Fibroblast of the conjunctiva (primary cell): ENCODE measurements at places on chromosomes 1 and 21.

- no peak for DNase-seq
Measured at GRCh38 chr1:107362468-107363140, 221.8 kb downstream of the NTNG1 start.

- no peak for DNase-seq
Measured at GRCh38 chr1:3271866-3272265, 182.6 kb upstream of the ARHGEF16 start.

DNA sequence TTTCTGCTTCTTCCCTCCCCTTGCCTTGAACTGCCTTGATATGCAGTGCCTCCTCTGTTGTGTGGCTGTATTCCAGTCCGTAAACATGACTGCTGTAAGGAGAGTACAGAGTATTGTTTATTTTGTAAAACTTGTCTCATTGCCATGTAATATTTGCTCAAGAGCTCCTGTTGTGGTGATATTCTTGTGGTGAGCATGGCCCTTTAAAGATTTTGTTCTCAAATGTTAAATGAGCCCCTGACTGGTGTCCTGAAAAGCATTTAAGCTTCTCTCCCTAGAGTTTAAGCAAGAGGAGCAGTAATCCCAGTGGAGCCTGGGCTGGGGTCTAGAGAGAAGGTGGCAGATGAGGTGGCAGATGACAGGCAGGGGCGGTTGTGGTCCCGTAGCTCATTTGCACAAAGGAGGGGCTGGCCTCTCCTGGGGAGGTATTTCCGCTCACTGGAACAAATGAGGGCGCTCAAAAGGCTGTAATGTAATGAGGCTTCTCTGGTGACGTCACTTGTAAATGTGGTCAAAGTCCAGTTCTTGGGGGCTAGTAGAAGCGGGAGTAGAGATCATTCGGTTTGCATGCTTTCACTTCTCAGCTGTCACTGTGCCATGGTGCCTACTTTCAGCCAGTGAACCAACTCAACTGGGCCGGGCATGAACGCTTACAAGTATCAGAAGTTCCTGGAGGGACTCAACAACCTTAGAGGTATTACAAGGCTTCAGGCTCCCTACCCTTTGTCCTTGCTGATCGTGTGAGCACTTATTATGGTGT, 46.0 kb upstream of the MACF1 start:
- DNase-seq: no peak

DNA sequence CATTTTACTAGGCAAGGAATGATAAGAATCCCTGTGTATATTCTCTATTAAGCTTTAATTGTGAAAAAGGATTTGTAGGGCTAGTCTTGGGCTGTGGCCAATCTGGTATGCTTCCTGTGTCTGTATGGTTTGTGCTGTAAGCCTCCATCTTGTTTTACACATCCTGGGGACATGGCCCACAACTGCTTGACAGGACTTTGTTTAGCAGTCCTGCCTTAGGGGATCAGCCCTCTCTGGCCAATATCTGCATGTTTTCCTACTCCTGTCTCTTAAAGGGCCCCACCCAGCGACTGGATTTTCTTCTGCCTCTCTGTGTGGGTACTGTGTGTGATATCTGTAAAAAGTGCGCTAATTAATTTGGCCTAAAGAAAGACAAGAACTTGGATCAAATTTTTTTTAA, 813.2 kb downstream of the PLA2G4A start:
- no peak for DNase-seq

DNA sequence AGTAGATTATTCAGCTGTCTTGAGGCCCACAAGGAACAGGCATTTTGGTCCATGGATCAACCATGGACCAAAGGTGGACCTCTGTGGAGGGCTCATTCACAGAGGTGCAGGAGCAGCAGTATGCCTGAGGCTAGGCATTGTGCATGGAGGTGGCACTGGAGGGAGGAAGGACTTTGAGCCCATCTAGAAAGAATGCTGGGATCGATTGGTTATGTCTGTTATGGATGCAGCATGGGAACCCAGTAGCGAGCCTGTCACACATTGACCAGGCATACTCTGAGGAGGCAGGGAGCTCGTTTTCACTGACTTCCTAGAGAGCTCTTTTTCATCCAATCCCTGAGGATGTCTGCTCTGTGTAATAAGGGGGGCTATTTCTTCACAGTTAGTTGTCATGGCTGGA, 75.5 kb downstream of the KCNN3 start:
- DNase-seq: no peak

GRCh38 chr1:150560576-150561253, 11.5 kb downstream of the ADAMTSL4 start:
- DNase-seq: no peak
